Neural progenitor cell (in vitro differentiated cells): ENCODE measurements at places on chromosomes 13 and 19. TPM values are rescaled to one million over a fixed set of nuclear protein-coding genes. Genes with fewer than 3 reads are reported as not detected.
A peak's percentile ranks its signal among the peaks of the same experiment; 100 is the strongest.

The NUMBL gene
- total RNA-seq: 6.4 and 19.8 TPM in 2 replicates

The CEACAM6 gene
- not detected in 2 replicates for total RNA-seq

The FAM83E gene
- total RNA-seq: 0.06 and 2.6 TPM in 2 replicates

The LPAR6 gene
- total RNA-seq: 4.3 and 4.6 TPM in 2 replicates

The TMPRSS9 gene
- 0.40 TPM in 1 of 2 replicates, not detected in the other for total RNA-seq

The CUL4A gene
- 95.1 and 96.0 TPM in 2 replicates for total RNA-seq

The KLK6 gene
- total RNA-seq: not detected in 2 replicates

The ZNF91 gene
- 69.7 and 105 TPM in 2 replicates for total RNA-seq

The ZNF570 gene
- 9.1 and 30.9 TPM in 2 replicates for total RNA-seq

The GGN gene
- total RNA-seq: 1.0 TPM in 1 of 2 replicates, not detected in the other

The ZNF160 gene
- 78.3 and 86.0 TPM in 2 replicates for total RNA-seq

The ZNF550 gene
- total RNA-seq: 10.7 and 11.1 TPM in 2 replicates

DNA sequence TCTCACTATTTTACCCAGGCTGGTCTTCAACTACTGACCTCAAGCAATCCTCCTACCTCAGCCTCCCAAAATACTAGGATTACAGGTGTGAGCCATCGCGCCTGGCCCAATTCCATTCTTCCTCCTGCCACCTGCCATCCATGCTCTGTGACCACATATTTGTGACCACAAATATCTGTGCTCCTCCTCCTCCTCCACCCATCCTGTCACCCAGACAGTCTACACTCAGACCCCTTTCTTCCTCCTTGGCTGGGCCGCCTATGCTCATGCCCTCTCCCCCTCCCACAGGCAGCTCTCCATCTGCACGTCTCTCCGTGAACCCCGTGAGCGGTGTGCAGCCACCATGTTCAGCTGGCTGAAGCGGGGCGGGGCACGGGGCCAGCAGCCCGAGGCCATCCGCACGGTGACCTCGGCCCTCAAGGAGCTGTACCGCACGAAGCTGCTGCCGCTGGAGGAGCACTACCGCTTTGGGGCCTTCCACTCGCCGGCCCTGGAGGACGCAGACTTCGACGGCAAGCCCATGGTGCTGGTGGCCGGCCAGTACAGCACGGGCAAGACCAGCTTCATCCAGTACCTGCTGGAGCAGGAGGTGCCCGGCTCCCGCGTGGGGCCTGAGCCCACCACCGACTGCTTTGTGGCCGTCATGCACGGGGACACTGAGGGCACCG lies 3.2 kb downstream of the EHD2 start:
- DNase-seq: no peak

- peak; percentile 57 for DNase-seq
Measured at GRCh38 chr13:49444524-49445395, 686 bp downstream of the SETDB2 start.

GRCh38 chr13:30346789-30347167 lies 39.4 kb upstream of the KATNAL1 start:
- no peak for DNase-seq

DNA sequence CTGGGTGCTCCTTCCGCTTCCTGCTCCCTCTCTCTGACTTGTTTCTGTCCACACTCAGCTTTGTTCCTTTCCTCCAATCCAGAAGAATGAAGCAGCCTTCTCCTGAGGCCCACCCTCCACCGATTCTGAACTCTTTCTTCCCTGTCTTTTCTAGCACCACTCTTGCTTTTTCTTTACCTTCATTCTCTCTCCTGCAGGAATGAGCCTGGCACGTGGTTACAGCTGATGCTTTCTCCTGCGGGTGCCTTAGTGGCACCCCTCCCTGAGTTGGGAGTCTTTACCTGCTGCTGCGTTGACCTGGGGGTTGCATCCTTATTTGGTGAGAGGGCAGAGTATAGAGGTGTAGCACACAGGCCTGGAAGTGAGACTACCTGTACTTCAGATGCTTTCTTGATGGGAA lies 6.2 kb downstream of the UBAC2 start:
- no peak for DNase-seq

DNA sequence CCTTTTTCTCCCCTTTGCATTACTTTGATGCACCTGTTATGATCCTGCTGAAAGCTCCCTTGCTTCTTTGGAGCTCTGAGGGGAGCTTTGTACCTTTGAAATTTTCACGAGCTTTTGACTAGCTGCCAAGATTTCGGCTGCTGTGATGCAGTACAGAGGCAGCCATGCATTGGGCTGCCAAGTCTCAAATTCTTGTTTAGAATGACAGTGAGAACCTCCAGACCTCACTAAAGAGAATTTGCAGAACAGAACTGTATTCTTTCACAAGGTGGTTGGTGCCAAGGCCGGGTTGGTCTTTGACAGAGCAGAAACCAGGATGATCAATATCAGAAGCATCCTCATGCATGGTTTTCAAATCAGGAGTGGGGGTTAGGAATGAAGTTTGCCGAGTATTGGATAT lies 414.8 kb downstream of the GPC5 start:
- no peak for DNase-seq

- DNase-seq: no peak
Measured at GRCh38 chr19:36093146-36093662, 17.7 kb upstream of the OVOL3 start.

DNA sequence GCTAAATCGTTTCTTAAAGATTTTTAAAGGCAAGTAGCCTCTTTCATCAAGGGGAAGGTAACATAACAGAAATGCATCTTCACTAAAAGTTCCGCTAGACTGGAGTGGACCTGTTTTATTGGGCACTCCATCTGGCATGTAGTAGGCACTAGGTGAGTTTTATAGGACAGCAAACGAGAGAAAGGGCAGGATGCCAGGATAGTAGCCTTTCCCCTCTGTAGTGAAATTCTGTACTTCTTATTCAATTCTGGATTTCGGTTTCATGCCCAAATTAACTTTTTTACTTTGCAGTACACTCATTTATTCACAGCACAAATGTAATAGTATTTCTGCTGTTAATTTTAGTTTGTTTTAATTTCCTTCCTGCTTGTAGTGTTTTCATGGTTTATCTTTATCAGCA lies 45.2 kb downstream of the GPR180 start:
- no peak for DNase-seq

DNA sequence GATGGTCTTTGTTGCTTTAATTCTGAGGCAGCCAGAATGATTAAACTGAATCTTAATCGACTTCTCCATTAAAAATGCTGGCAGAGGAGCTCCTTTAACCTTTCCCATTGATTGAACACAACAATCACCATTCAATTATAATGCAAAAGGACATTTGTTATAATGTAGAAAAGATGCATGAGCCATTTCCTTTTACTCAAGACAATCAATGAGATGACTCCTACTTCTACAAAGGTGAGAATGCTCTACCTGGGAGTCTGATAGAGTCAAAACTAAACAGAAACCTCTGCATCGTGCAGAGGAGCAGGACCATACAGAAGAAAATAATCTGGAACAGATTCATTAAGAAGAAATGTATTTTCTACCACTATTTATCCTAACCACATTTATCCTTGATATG lies 253.6 kb upstream of the DACH1 start:
- DNase-seq: no peak

DNA sequence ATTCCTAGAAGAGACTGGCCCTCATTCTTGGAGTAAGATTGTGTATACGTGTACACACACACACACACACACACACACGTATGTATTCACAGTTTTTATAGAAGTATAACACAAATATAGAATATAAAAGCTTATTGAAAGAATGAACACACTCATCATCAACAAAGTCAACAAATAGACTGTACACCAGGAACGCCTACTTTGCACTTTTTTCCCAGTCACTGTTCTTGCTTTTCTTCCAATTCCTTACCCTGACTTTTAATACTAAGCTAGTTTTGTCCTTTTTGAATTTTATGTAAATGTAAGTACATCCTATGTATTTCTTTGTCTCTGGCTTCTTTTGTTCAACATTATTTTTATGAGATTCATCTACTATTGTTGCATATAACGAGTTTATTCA lies 264.5 kb downstream of the MAB21L1 start:
- DNase-seq: no peak

DNA sequence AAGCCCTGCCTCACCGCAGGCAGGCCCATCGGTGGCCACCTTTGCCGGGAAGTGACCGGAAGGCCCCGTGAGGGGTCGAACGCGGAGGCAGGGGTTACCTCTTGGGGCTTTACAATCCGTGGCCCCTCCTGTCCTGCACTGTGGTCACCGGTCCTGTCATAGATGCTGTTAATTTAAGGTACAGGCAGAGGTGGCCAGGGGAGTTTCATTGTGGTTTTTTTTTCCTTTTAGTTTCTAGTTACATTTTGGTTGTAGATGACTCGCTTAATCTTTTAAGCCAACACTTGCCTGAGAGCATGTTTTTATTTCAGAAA lies 13.1 kb downstream of the COMP start:
- DNase-seq: no peak

DNA sequence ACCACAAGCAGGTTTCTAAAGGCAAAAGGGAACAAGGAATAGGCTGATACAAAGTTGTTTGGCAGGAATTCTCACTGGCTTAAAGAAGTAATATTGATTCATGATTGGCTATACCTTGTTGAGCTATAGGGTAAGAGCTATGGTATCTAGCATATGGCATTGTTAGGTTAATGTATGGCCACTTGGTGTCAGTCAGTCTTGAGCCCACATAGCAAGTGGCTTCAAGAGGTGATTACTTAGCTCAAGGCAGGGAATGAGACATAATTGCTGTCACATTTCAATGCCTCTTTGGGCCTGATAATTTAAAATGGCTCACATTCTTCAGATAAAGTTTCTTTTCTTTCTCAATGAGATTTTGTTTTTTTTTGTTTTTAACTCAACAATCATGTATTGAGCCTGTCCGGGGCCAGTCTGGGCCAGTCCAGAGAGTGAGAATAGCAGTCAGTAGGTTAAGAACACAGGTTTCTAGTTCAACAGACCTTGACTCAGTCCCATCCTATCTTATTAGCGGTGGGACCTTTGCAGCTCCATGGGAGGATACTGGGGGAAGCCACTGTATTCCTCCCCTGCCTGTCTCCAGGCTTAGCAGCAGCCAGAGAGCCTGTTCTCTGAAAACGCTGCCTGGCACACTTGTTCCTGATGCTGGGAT lies 45.8 kb upstream of the RCBTB2 start:
- DNase-seq: no peak

DNA sequence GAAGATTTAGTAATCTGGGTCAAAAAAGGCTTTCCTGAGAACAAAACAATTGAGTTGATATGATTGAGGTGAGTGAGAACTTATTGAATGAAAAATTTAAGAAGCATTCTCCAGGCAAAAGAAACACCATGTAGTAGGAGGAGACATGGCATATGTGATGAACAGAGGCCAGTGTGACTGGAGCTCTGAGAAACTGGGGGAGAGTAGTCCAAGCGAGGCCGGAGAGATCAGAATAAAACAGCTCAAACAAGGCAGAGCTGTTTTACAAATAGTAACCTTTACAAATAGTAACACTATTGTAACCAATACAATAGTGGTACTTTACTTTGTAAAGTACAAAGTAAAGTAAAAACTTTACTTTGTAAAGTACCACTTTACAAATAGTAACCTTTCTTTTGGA lies 1159.1 kb downstream of the PCDH9 start:
- DNase-seq: no peak

GRCh38 chr13:110883542-110883941 lies 31.3 kb downstream of the ANKRD10 start:
- DNase-seq: no peak

- peak; percentile 58 for DNase-seq
Measured at GRCh38 chr19:33175886-33176669, 18.1 kb upstream of the LRP3 start.

- DNase-seq: peak; percentile 17
Measured at GRCh38 chr13:59458908-59459579, 704.7 kb downstream of the DIAPH3 start.

DNA sequence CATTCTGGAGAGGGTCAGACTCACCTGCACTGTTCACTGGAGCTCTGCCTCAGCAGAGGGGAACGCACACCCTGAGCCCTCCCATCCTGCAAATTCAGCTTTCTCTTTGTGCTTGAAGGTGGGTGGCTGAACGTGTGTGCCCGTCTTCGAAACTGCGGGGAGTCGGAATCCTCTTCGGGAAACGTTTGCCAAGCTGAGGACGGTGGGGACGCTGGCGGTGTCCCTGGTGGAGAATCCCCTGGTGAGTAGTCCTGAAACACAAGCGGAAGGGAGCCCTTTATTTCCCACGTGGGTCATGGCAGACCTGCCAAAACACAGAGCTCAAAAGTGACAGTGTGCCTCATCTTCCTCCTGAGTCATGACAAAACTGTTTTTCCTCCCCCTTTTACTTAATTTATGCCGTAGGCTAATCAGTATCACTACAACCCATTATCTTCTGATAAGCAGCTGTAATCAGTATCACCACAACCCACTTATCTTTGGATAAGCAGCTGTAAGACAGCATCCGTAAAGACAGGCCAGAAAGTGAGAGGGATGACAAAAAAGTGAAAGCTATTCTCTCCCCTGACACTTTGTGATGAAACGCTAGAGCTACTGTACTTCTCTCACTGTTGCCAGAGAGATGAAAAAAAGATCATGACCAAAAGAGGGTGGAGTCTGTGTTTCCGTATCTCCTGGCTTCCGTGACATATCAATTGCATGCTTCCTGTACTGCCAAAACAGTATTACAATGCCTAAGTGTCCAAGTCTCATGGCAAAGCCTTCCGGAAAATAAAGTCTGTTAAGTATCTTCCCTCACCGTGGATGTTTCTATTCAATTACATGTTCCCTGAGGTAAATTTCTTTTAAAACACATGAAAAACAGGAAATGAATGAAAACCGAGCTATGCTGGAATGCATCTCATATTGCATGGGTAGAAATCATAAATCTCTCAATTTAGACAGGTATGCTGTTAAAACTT lies 155.5 kb downstream of the TBC1D4 start:
- no peak for DNase-seq

- DNase-seq: no peak
Measured at GRCh38 chr13:114152285-114152645, 19.8 kb upstream of the RASA3 start.

GRCh38 chr19:51398096-51398704 lies 7.8 kb upstream of the C19orf84 start:
- peak; percentile 48 for DNase-seq

GRCh38 chr19:40270362-40271089 lies 14.6 kb downstream of the AKT2 start:
- peak; percentile 39 for DNase-seq
